ENCODE measurements at places on chromosomes 12 and 14.

DNA sequence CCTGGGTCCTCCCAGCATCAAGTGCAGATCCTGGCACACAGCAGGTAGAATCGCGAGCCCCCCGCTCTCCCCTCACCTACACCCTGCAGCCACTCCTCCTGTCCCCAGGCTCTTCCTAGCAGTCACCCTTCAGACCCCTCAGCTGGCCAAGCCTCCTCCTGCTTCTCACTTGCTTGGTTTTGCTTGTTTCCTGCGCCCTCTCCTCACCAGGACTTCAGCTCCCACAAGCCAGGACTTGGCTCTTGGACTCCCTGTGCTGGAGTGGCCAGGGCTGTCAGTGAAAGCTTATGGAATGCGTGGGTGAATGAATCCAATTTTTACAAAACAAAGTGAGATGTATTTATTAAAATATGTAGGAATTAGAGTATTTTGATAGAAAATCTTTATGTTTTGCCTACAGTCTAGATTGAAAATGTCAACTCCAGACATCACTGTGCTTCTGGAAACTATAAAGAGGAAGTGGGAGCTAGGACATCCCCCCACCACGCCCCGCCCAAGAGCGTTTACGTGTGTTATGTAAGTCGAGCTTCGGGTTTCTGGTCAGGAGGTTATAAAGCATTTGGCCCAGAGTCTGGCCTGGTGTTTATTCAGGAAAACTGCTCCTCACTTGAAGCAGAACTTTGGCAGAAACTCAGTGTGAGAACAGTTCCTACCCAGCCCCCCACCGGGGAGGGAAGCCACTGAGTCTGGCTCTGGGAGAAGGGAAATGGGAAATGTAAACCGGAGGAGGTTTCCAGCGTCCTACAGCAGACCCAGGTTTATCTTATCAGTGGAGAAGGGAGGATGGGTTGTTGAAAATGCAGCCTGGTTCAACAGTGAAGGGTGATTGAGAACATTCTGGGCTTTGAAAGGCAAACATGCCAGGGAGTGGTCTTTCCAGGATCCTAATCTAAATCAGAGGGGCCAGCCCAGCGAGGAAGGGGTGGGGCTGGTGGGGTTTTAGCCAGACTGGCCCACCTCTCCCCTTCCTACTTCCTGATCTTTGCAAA, 8.8 kb downstream of the ALDH2 start:
- no peak for DNase-seq

DNA sequence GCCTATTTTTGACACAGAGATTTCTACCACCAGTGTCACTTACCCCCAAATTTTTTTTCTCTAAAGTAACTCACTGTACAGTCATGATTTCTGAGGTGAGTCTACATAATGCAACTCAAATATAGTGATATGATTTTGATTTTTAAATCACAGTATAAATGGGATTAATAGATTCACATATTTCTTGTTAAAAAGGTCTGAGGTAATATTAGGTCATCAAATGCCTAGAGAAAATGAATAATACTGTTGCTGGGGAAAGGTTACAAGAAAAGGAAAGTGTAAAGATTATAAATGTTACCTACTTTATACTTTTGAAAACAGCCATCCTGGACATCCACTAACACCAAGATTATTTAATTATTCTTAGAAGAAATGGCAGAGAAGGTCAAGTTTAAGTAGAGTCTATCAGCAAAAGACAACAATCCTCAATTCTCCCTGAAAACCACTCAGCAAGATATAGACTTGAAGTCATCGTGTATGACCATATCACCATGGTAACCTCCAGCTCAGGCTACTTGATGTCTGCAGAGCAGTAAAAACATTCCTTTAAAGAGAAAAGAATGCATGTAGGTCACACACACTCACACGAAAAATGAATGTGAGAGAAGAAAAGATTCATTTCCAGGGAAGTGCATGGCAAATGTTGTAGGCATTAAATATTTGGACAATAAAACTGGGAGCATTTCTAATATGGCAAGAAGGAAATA, 58.7 kb downstream of the CCDC59 start:
- no peak for DNase-seq

DNA sequence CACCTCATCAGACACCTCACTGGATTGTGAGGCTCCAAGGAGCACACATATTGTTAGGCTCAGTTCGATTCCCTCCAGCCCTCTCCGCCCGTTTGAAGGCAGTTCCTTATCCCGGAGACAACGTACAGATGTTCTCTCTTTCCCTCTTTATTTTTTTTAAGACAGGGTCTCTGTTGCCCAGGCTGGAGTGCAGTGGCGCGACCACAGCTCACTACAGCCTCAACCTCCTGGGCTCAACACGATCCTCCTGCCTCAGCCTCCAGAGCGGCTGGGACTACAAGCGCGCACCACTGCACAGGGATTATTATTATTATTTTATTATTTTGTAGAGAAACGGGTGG, 718 bp upstream of the TROAP start:
- no peak for DNase-seq

DNA sequence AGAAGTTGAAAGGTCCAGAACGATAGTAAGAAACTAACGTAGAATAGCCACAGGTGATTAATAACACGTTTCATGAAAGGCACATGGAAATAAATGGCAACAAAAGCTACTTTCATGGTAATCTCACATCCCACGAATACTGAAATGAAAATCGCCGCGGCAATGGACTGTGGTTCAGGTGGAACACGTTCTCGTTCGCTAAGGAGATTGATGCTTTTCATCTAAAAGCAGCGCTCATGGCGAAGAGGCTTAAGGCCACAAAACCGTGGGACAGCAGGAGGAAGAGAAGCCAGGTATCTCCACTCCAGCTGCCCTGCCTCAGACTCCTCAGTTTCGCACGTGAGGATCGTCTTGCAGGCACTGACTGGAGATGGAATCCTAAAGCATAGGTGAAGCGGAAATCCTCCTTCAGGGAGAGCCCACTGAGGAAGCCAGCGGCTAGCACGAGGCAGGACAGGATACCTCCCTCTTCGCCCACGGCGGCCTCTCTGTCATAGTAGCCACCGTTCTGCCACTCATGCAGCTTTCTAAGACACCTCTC, 696 bp upstream of the GPHN start:
- DNase-seq = no peak

GRCh38 chr12:25715102-25715501, 162.0 kb upstream of the LMNTD1 start:
- DNase-seq = no peak

DNA sequence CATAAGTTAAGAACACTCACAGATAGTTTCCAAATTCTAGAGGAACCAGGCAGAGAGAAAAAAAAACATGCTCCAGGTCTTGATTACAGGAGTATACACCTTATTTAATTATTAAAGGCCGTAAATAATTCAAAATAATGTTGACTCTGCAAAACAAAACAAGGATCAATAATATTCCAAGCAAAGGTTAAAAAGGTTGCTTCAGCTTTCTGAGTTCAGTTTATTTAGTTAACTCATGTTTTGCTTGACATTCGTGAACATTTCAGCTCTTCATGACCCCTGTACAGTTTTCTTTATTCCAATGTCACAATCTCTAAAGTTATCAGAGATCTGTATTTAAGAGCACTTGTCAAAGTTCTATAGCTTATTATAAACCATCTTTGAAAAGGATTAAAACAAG, 19.6 kb downstream of the KLRF2 start:
- DNase-seq = no peak

- DNase-seq = peak; percentile 71
Measured at GRCh38 chr12:49777800-49778748, 36.7 kb downstream of the TMBIM6 start.

DNA sequence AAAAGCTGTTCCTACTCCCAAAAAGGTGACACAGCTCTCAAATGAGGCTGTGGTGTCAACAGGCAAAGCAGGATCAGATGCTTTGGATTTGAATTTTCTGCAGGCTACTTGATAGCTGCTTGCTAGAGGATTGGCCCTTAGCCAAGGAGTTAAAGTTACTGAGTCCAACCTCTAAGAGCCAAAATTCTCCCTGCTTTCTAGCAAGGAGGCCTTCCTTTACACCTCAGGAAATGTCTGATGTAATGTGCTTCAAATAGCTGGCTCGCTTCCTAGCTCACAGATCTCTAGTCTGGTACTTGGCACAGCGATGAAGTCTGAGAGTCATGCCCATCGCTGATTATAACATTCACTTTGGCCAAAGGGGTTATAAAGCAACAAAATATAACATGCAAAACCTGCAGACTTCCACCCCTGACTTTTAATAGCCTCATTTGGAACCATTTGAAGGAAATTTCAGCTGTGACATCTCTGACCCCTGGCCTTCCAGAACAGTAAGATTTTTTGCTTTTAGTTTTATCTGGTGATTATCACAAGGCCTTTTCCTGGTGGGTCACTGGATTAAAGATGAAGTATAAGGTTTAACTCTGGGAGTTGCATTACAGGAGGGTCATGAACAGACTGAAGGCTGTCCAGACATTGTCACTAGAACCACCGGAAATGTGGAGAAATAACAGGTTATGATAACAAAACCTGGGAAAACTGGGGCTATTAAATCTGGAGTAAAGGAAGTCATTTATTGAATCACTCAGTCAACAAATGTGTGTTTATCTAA, 189.7 kb downstream of the EPS8 start:
- no peak for DNase-seq

DNA sequence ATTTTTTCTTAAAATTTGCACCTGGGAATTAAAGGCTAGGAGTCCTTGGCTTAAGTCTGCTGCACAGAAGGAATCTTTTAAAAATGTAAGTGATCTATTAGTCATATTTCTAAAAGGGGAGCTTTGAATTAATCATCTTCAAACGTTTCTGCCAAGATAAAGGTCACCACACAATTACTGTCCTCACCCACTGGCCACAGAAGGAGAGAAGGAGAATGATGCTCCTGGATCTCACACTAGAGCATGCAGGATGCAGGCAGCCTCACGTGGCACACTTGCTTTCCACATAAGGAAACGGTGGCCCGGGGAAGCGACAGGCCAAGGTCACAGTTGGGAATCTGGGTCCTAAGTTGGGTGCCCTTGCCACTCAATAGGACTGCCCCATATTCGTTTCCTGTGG, 16.9 kb downstream of the PLEKHG7 start:
- DNase-seq = no peak

- no peak for DNase-seq
Measured at GRCh38 chr12:106452309-106452708, 94.8 kb downstream of the POLR3B start.

DNA sequence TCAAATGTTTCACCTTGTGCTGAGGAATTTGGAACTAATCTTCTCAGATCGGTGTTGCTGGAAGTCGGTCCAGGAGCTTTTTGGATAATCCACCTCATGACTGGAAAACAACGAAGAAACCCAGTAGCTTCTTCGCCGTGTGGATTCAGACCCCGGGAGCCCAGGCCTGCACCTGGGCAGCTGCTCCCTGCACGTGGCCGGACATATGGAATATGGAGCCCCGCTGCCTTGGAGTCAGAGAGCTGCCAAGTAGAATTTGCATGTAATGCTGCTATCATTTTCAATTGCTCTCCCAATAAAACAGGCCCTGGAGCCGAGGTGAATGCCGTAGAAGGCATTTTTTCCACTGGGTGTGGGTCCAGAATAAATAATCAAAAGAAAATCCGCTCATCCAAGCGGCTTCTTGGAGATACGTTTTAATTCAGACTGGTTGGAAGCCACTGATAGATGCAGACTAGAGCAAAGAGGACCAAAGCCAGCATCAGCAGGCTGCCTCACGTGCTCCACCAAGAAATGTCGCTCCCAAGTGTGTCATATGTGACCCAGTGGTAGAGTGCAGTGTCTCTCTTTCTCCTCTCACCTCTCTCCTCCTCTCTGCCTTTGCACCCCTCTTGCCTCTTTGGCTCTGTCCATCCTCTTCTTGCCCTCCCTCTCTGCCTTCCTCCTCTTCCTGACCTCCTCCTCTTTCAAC, 115.3 kb downstream of the ZNF664 start:
- no peak for DNase-seq

- DNase-seq = no peak
Measured at GRCh38 chr14:20848955-20849570, 42.1 kb upstream of the RNASE3 start.

GRCh38 chr14:21405097-21405496, 21.3 kb upstream of the SUPT16H start:
- no peak for DNase-seq

DNA sequence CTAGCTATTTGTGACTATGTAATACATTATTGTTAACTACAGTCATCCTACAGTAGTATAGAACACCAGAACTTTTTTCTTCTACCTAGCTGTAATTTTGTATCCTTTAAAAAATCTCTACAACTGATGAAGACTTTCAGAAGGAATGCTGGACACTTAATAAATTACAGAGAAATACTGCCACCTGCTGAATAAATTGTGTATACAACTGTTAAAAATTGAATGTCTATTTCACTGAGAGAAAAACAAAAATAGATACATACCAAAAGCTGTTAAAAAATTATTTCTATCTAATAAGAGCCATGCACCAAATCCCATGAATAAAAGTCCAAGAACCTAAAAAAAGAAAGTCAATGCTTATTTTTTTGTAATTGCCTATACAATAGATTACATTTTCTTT, 6.6 kb downstream of the TSPAN19 start:
- DNase-seq = no peak

- no peak for DNase-seq
Measured at GRCh38 chr14:24817212-24818057, 183.4 kb upstream of the GZMB start.

DNA sequence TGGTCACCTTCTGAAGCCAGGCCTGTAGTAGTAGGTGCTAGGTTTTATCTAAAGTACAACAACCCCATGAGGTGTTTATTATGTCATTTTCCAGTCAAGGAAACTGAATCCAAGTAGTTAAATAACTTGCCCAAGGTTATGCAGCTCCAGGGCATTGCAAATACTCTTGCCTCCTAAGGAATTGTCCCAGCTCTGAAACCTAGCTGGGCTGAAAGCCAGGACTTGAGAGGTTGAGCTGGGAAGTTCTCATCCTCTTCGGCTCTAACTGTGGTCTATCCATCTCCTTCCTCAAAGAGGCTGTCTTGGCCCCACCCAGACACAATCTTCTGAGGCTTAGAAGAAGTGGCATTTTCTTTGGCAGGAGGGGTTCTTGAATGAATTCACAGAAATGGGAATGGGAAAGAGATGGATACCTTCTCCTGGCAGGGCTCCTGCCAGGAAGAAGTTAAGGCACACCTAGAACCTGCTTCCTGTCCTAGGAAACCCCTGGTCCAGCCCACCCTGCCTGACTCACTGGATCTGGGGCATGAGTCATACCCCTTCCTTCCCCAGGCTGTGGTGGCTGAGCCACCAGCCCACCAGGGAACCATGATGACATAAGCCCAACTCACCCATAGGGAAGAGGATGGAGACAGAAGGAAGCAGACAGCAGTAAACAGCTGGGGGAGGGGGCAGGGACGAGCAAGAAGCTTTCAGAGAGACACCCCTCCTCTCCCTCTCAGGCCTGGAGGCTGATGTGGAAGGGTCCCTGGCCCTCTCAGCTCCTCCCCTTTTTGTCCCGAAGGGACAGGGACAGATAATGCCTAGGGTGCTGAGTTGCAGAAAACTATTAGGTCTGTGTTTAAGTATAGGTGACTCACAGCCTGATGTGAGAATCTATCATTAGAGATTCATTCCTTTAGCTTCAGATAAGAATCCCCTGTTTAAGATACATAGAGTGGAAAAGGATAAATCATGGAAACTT, 2.1 kb upstream of the PLEK2 start:
- DNase-seq = peak; percentile 36

- no peak for DNase-seq
Measured at GRCh38 chr14:104638190-104638589, 33.6 kb upstream of the TMEM179 start.
